ENCODE measurements at places on chromosomes 3 and 15.

DNA sequence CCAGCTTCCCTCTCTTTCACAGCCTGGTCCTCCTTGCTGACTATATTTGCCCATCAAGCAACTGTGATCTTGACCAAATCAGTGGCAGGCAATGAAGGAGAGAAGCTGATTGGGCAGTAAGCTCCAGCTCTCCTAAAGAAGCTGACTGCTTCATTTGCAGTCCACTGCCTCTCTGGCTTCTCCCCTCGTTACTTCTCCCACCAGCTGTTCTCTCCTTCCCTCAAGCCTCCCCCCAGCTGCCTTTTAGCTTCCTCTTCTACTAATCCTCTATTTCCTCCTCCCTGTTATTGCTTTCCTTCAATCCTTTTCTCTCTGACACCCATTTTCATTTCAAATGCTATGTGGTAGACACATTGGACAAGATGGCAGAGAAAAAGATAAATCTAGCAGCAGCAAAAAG is 474.7 kb upstream of the UBE2E2 start:
- DNase-seq: no peak

GRCh38 chr3:144815655-144816054 is 844.0 kb downstream of the DIPK2A start:
- no peak for DNase-seq

DNA sequence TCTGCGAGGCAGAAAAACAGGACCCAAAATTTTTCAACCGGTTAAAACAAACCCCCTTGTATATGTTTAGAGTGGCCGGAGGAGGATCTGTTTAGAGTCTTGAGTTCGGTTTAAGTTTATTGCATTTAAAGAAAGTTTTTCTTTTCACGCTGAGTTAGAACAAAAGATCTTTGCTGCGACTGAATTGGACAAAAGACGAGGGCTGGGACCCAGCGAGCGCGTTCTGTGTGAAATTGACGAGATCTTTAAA is 9.8 kb downstream of the NR2F2 start:
- no peak for DNase-seq

- DNase-seq: no peak
These were observed 47.2 kb downstream of the CCDC12 start for GRCh38 chr3:46929324-46929723.

DNA sequence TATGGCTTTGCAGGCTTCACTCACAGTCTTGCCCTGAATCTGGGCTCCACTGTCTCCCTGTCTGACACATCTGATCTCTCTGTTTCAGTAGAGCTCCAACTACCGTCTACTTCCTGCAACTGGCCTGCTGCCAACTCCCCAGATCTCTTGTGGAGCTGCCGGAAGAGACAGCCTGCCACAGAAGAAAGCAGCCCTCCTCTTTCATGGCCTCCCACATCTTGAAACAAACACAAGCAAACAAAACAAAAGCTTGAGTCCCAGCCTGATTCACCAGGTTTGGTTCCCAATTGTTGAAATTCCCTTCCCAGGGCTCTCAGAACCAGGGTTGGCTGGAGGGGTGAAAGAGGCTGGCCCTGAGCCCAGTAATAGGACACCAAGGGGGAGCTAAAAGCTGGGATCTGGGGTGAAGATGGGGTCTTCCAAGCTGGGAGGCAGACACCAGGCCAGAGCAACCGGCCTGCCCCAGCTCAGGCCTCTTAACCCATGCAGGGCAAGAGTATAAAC is 55.3 kb upstream of the CA12 start:
- DNase-seq: peak; percentile 60

- DNase-seq: no peak
These were observed 46.8 kb downstream of the PXYLP1 start for GRCh38 chr3:141278196-141279076.

GRCh38 chr3:20073683-20074082 is 33.4 kb downstream of the KAT2B start:
- DNase-seq: no peak

DNA sequence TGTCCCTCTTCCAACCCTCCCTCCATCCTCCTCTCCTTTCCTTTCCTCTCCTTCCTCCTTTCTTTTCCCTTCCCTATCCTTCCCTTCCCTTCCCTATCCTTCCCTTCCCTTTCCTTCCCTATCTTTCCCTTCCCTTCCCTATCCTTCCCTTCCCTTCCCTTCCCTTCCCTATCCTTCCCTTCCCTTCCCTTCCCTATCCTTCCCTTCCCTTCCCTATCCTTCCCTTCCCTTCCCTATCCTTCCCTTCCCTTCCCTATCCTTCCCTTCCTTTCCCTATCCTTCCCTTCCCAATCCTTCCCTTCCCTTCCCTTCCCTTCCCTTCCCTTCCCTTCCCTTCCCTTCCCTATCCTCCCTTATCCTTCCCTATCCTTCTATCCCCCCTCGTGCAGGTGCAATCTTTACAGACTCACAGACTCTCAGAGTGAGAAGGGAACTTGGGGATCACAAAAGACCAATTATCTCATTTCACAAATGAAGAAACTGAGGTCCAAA is 31.5 kb downstream of the RASGRF1 start:
- no peak for DNase-seq

DNA sequence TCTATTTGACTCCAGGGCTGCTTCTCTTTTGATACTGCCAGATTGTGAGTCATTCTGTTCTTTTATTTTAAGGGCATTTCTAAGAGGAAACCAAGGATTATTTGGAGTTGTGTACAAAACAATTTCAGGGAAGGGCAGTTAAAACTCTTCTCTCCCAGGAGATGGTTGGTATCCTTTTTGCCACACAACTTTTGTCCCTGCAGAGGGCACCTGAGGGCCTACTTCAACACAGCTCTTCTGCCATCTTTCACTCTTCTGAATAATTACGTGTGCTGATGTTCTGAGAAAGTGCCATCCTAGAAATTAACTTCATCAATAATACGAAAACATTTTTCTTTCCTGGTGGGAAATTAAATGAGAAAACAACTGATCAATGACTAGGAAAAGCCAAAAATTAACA is 75.7 kb upstream of the GADL1 start:
- no peak for DNase-seq

GRCh38 chr15:29920515-29920914 is 98.2 kb upstream of the TJP1 start:
- DNase-seq: no peak

DNA sequence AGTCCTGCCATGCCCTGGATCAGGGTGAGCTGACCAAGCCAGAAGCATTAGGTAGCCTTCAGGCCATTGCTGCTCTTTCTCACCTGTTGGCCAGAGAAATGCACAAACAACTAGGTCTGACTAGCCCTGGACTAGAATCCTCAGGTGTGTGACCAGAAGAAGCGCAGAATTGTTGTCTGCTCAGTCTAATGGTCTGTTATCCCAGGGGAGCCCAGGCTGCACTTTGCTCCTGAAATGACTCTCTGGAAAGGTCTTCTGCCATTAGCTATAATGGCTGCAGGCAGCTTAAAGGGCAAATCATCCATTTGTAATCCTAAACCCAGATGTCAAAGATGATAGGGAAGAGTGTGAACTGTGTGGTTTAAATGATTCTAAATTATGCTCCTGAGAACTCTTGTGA is 246.1 kb downstream of the NFKBIZ start:
- DNase-seq: no peak

- DNase-seq: no peak
These were observed 25.9 kb upstream of the SLC6A6 start for GRCh38 chr3:14376348-14377043.

GRCh38 chr15:44738340-44738984 is 2.1 kb downstream of the TRIM69 start:
- DNase-seq: no peak

DNA sequence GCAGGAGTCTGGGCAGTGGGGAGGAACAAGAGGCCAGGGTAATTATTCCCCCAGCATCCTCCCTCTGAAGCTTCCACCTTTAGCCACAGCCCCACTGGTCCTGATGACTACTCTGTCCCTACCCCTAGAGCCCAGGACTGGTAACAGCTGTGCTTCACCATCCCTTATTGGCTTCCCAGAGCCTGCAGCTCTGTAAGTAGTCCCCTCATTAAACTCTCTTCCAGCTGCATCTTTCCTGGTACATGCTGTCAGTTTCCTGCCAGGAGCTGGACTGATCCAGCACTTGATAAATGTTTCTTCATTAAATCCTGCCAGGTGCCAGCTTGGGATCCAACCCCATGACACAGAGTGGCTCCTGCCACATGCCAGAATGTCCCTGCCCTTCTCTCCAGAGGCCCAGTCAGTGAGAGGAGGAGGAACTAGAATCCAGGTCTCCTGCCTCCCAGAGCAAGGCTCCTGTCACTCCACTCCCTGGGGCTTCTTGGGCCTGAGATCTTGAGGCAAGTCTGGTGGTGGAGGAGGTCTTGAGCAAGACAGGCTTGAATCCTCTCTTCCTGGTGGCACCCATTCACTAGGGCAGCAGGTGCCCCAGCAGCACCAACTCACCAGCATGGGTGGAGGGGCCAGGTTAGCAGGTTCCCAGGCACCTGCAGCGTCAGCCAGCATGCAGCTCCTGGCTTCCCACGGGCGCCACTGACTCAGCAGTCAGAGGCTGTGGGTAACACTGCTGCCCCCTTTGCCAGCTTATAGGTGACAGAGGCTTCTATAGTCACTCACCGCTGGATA is 27.6 kb downstream of the FBXW12 start:
- no peak for DNase-seq

- DNase-seq: no peak
These were observed 278.8 kb downstream of the FOXP1 start for GRCh38 chr3:71304684-71305083.

DNA sequence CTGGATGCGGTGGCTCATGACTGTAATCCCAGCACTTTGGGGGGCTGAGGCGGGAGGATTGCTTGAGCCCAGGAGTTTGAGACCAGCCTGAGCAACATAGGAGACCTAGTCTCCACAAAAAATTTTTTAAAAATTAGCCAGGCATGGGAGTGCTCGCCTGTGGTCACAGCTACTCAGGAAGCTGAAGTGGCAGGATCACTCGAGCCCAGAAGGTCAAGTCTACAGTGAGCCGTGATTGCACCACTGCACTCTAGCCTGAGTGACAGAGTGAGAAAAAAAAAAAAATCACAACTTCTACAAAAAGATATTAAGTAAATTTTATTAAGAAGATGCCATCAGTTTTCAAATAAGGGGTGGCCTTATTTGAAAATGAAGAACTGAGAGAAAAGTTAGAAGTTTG is 11.9 kb upstream of the PLA2G4D start:
- DNase-seq: no peak

- no peak for DNase-seq
These were observed 3.2 kb downstream of the ZXDC start for GRCh38 chr3:126472277-126473006.

- no peak for DNase-seq
These were observed 3.7 kb upstream of the SLC9C1 start for GRCh38 chr3:112297714-112298113.

GRCh38 chr3:196625331-196625730 is 14.2 kb upstream of the NRROS start:
- no peak for DNase-seq

DNA sequence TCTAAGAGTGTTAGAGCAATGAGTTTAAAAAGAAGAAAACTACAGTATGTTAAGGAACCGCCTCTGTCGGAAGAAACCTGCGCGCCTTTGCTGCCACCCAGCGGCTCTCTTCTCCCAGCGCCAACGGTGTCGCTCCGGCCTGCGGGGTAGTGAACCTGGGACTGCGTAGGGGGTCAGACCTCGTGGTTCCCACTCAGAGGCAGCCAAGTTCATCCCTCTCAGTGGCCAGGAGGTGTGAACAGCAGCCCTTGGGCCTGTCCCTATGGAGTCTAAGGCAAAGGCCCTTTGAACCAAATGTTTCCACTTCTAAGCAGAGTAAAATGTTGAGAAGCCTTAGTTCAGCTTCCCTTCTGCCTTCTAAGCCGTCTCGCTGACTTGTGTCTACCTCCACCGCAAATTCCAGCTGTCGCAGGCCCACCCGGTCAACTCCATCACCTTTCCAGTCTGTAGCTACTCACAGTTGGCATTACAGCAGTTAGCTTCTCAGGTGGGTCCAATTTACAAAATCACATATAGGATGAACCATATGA is 980 bp upstream of the RAB27A start:
- DNase-seq: peak; percentile 81

DNA sequence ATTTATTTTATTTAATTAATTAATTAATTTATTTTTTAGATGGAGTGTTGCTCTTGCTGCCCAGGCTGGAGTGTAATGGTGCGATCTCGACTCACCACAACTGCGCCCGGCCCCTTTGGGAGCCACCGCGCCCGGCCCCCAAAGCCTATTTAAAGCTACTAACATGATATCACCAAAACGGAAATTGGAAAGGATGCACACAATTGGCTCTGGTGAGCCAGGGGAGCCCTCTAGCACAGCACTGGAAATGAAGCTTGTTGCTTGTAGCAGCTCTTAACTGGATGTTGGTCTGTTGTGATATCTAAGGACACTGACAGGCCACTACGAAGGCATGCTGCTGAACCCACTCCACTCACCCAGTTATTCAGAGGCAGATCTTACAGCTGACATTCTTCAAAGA is 104.5 kb downstream of the IGF2BP2 start:
- no peak for DNase-seq

GRCh38 chr3:21544076-21544462 is 206.9 kb downstream of the ZNF385D start:
- no peak for DNase-seq

DNA sequence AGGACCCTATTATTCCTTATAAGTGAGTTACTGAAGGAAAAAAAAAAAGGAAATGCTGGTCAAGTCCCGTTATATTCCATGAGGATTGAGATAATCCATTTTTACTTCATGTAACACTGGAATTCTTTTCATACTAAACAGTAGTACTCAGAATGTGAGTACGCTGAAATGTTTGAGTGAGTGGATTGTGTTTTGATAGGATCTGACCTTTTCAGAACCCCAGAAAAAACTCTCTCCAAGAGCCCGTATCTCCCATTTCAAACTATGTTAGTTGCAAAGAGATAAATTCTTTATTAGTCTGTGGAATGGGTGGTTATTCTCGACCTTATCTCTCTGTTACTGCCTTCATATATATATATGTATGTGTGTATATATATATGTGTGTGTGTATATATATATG is 2.5 kb upstream of the LPP start:
- no peak for DNase-seq

- DNase-seq: no peak
These were observed 104.0 kb downstream of the CYP19A1 start for GRCh38 chr15:51234176-51234927.

GRCh38 chr15:88736204-88736603 is 67.0 kb upstream of the ACAN start:
- no peak for DNase-seq

- DNase-seq: no peak
These were observed 94.5 kb downstream of the ADAMTS9 start for GRCh38 chr3:64593350-64593749.

DNA sequence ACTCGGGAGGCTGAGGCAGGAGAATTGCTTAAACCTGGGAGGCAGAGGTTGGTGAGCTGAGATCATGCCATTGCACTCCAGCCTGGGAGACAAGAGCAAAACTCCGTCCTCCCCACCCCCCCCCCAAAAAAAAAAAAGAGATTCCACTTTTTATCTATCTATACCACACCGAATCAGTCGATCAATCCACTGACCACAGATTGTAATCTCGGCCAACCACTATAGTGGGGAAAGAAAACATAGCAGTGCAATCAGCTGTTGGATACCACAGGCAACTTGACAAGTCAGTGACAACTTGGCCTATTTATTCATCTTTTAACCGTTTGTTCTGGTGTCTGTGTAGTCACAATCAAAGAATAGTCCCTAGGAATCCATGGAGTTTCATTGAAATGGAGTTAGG is 299.2 kb downstream of the FHIT start:
- no peak for DNase-seq
